ENCODE measurements at places on chromosomes 13 and 19.

- DNase-seq = no peak
Measured at GRCh38 chr13:75202981-75203380, 279.0 kb downstream of the TBC1D4 start.

GRCh38 chr13:44904967-44905366, 84.3 kb downstream of the NUFIP1 start:
- DNase-seq = peak; percentile 68

DNA sequence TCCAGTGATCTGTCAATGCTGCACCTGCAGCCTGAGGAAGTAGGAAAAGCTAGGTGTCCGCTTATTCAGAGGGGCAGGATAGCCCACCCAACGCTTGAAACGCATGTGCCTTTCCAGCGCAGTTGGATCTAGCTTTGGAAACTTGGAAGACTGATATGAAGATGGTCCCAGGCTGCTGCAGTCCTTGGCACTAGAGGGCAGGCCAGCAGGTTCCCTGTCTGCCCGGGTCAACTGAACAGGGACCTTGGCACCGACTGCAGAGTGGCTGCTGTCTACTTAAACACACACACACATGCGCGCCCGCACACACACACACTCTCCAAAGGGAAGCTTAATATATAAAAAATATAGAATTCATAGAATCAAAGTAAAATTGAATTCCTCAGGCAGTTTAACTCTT, 100.0 kb downstream of the TSHZ3 start:
- no peak for DNase-seq

- DNase-seq = no peak
Measured at GRCh38 chr19:15154002-15154612, 46.7 kb downstream of the NOTCH3 start.

DNA sequence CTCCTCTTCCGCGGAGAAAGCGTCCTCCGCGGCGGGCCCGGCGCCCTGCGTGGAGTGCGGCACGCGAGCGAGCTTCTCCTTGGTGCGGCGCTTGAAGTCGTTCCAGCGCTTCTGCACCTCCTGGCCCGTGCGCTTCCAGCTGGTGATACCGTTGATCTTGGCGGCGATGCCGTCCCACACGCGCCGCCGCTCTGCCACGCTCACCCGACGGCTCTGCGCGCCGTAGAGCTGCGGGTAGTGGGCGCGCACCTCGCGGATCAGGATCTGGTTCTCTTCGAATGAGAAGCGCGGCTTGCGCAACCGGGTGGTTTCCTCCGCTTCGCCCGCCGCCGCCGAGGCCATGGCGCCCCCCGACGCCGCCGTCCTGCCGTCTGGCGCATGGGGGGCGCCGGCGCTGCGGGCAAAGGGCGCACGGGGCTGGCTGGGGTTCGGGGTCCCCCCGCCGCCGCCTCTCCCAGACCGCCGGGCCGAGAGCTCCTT, 941 bp downstream of the MYPOP start:
- peak; percentile 68 for DNase-seq

- no peak for DNase-seq
Measured at GRCh38 chr13:95914991-95915501, 138.2 kb downstream of the UGGT2 start.

DNA sequence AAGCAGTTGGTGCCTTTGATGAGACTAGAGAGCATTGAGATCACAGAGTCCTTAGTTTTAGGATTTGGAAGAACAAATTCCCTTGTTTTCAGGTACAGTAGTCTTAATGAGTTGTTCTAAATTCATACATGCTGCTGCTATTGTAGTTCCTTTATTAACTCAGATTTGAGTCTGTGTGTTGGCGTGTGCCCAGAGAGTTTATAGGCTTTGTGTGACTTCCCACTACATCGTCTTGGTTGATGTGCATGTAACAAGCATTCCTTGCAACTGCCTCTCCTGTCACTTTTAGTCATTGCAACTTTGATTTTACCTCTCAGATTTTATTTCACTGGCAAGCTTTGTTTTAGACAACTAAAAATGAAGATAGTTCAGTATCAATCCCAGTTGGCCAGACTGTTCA, 135.5 kb downstream of the ZAR1L start:
- DNase-seq = no peak

DNA sequence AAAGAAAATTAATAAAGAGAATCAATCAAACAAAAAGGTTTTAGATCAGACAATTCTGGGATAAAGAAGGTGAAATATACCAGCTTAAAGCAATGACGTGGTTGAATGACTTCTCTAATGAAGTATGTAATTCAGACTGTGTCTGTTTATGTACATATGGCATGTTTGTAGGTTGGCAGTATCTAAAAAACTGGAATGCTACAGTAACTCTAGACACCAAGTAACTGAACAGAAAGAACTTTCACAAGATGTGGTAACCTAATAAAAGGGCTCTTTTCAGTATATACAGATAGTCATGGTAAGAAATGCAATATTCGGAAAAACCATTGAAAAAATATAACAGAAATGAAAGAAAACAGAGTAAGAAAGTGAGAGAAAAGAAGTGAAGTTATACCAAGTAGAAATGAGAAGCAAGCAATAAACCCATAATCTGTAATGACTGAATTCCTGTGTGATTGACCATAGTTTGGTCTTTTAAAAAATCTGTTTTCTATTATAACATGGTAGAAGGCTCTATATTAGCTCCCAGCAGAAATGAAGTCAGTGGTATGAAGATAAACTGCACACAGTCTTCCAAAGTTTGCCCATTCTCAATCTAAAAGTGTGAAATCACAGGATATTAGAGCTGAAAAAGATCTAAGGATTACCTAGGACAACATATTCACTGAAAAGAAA, 31.4 kb downstream of the ELF1 start:
- no peak for DNase-seq

- no peak for DNase-seq
Measured at GRCh38 chr13:61136093-61136492, 279.6 kb downstream of the PCDH20 start.

DNA sequence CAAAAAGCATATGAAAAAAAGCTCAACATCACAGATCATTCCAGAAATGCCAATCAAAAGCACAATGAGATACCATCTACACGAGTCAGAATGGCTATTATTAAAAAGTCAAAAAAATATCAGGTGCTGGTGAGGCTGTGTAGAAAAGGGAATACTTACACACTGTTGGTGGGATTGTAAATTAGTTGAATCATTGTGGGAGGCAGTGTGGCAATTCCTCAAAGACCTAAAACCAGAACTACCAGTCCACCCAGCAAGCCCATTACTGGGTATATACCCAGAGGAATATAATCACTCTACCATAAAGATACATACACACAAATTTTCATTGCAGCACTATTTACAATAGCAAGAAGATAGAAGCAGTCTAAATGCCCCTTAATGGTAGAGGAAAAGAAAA, 529.9 kb downstream of the SLITRK1 start:
- DNase-seq = no peak

DNA sequence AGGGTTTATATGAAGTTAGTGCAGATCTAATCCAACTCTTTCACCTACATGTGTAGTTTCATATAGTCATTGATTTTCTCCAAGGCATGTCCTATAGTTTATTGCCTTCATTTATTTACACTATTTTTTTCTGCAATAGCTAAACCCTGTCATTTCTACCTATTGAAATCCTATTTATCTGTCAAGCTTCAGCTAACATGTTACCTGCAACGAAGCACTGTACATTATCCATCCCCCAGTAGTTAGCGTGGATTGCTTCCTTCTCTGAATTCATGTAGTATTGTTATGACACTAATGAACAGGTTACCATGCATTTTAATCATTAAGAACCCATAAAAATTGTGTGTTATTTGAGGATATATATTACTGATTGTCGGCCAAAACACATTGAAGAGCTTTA, 742.9 kb upstream of the PCDH20 start:
- DNase-seq = no peak

GRCh38 chr13:101709952-101710351, 257.5 kb downstream of the ITGBL1 start:
- no peak for DNase-seq

DNA sequence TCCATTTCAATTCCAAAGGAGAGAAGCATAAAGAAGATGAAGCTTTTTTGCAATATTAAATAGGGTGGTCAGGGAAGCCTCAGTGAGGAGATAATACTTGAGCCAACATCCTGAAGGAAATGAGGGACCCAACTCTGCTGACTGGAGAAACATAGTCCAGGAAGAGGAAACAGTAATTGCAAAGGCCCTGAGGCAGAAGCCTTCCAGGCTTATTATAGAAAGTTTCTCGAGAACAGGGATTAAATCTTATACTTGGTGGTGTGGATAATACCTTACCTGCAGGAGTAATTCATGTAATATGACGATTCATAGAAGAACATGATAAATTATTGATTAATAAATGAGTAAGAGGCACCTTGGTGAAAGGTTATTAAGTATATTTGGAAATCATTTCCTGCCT, 1.0 kb upstream of the RFC3 start:
- no peak for DNase-seq

- peak; percentile 44 for DNase-seq
Measured at GRCh38 chr19:35993923-35994598, 927 bp upstream of the SDHAF1 start.

GRCh38 chr13:89982407-89983095, 1364.9 kb upstream of the MIR17HG start:
- DNase-seq = no peak

GRCh38 chr13:41344358-41344757, 33.3 kb downstream of the NAA16 start:
- DNase-seq = no peak

DNA sequence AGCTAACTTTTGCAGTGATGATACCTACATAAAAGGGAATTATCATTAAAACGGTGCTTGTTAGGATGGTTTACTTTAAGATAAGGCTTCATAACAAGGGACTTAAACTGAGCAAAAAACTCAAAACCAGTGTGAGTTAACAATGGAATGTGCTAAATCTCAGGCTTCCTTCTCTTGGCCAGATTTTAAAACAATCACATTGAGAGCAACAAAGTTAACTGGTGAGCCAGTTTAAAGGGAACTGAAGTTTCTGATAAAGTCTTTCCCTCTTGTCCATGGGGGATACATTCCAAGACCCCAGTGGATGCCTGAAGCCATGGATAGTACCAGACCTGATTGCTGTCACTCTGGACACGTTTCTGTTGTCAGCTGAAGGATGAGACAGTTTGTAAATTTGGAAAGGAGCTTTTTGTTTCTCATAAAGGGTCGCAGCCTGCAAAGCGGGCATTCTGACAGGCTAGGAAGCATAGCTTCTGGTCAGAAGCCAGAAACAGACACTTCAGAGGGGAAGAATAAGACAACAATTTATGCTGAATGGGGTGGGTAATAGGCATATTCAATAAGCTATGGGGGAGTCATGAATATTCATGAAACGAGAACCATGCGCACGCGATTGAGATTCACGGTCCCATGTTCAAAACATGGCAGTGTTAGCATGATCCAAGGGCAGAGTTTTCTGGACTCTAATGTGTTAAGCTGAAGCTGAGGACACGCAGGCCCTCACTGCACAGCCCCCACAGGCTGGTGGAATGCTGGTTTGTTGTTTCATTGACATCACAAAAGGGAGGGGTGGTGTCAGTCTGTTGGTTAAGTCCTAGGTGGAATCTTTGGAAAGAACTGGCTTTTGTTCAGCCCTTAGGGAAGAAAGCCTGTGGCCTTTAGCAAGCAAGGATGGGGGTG, 150.6 kb upstream of the RNF113B start:
- no peak for DNase-seq

DNA sequence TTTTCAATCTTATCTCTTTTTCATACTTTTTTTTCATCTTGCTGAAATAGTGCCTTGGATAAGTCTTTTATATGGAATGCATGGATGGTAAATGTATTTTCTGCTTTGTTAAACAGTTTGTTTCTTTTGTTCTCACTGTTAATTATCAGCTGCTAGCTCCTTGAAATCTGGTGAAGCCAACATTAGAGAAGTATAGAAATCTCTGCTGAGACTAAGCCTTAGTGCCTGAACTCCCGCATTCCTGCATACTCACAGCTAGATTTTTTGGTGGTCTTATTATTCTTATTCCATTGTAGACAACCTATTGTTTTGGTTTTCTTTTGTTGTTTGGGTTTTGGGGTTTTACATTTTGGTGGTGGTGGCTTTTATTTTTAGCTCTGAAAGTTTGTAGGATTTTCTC, 48.4 kb downstream of the DNAJC15 start:
- DNase-seq = no peak

GRCh38 chr19:55492362-55492944, 4.2 kb downstream of the SSC5D start:
- DNase-seq = no peak

GRCh38 chr13:113397608-113398425, 33.9 kb upstream of the GRTP1 start:
- no peak for DNase-seq
